ENCODE measurements at places on chromosomes 11 and 22.
A peak's percentile ranks its signal among the peaks of the same experiment; 100 is the strongest.

GRCh38 chr11:67118801-67119584 lies at the start of gene KDM2A:
TSS of gene KDM2A (plus strand) at chr11:67119263. CDS start at chr11:67121317, 2,054 bp downstream.
- DNase-seq: peak; percentile 100

GRCh38 chr11:102014756-102015155 lies 32.5 kb upstream of the CFAP300 start:
- DNase-seq: no peak

GRCh38 chr11:121890377-121890776 lies 225.6 kb downstream of the BLID start:
- DNase-seq: no peak

DNA sequence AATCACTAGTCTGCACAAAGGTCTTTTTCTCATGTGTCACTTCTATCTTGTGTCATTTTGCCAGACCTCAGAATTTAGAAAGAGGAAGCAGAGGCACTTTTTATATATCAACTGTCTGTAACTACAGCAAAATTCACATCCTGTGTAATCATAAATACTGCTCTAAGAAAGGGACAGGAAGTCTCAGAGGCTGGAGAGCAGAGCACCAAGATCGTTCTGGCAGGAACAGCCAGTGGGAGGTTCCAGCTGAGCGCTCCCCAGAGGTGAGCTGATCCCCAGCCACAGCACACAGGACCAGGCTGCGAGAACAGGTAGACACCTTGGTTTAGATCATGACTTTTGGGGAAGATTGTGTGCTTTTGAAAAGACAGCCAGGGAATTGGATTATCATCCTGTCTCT lies at the start of gene MS4A7:
Gene MS4A7, plus strand, starts transcription at position 179 of the 400 bp plus-strand sequence. CDS start 4,610 bp downstream, outside the sequence.
- peak; percentile 75 for DNase-seq

GRCh38 chr22:28604966-28605761 lies 74.5 kb downstream of the TTC28 start:
- DNase-seq: no peak

DNA sequence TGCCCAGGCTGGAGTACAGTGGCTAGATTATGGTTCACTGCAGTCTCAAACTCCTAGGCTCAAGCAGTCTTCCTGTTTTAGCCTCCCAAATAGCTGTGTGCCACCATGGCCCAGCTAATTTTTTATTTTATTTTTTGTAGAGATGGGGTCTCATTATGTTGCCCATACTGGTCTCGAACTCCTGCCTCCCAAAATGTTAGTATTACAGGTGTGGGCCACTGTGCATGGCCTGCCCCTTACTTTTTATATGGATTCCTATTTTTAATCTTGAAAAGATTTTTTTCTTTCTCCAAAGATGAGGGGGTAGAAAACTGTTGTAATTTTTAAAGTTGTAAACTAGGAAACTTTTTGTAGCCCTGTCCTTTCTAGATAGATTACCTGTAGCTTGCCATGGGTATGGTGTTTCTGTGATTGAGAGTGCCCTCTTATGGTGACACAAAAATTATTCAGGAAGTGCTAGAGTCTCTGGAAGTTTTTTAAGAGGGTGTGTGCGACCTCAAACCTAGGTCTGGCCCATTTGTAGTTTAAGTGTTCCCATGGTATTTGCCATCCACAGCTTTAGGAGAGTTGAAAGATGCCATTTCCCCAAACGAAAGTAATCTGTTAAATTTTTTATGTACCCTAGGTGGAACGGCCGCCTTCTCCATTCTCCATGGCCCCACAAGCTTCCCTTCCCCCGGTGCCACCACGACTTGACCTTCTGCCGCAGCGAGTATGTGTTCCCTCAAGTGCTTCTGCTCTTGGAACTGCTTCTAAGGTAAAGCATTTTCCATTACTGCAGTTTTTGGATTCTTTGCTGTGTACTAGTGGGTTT lies 32.4 kb downstream of the MCAM start:
- DNase-seq: peak; percentile 59

- no peak for DNase-seq
These were observed 5.5 kb downstream of the UNC93B1 start for GRCh38 chr11:67998150-67999045.

- DNase-seq: no peak
These were observed 19.7 kb upstream of the MUC5AC start for GRCh38 chr11:1138097-1138496.

DNA sequence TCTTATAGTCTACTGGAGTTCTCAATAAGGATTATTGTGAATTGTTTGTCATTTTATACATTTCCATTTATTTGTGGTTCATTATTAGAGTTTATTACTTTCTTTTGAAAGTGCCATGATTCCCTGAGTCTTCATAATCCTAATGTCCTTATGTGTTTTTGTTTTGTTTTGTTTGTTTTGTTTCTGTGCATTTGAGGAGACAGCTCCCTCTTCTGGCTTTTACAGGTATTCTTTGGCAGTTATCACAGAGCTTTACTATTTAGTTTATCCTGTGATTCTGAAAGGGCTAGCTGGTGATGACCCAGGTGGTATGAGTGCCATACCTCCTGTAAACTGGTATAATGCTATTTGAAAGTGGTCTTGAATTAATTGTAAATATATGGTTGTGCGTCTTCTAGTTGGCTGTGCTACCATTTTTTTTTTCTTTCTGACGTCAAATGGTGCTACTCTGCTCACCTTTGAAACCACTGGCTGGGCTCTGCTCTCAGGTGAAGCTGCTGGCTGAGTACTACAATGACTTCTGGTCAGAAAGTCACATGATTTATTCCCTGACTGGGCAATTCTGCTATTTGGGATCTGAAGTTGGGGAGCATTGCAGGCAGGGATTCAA lies 751.2 kb downstream of the JRKL start:
- DNase-seq: no peak

DNA sequence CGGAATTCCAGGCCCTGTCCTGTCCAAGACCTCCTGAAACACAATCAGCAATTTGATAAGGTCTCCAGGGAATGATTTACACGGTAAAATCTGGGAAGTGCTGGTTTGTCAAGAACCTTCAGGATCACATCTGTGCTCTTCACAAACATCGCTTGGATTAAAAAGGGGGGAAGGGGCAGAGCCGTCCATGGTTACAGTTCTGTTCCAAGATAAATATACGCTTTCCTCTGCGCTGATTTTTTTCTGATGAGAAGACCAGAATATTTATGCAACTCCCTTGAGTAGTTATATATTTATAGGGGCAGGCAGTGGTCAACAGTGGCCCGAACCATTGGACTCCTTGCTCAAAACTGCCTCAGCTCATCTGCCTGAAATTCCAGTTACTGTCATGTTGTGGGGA lies 9.2 kb upstream of the APOL5 start:
- no peak for DNase-seq

All from germinal center (tissue), 1 donor.